Stimulated activated naive B cell treated with anti-CD40 and anti-IgM and Interleukin-4, amounts not matched to agents 10 μg/mL and 1 μg/mL and 100 μg/mL, for 72 hours (primary cell): ENCODE measurements at places on chromosomes 5 and 9.

DNA sequence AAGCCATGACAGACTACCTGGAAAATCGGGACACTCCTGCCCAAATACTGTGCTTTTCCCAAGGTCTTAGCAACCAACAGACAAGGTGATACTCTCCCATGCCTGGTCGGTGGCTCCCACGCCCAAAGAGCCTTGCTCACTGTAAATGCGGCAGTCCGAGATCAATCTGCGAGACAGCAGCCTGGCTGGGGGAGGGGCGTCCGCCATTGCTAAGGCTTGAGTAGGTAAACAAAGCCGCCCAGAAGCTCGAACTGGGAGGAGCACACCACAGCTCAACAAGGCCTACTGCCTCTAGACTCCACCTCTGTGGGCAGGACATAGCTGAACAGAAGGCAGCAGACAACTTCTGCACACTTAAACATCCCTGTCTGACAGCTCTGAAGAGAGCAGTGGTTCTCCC lies 272.1 kb upstream of the CCNG1 start:
- DNase-seq = no peak

- DNase-seq = no peak
Observed at GRCh38 chr9:34227445-34227844, 48.6 kb downstream of the UBAP1 start.

DNA sequence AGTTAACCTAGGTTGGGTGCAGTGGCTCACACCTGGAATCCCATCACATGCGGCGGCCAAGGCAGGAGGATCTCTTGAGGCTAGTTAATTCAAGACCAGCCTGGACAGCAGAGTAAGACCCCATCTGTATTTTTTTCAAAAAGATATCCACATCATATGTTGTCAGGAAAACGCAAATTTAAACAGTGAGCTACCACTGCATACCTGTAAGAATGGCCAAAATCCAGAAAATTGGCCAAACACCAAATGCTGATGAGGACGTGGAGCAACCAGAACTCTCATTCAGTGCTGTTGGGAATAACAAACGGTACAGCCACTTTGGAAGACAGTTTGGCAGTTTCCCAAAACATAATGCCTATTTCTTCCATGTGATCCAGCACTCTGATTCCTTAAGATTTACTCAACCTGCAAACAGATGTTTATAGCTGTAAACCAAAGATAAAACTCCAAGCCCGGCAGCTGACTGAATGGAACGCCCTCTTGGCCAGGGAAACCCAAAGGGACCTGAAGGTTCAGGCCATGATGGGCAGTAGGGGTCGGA lies 12.4 kb downstream of the CEL start:
- no peak for DNase-seq

DNA sequence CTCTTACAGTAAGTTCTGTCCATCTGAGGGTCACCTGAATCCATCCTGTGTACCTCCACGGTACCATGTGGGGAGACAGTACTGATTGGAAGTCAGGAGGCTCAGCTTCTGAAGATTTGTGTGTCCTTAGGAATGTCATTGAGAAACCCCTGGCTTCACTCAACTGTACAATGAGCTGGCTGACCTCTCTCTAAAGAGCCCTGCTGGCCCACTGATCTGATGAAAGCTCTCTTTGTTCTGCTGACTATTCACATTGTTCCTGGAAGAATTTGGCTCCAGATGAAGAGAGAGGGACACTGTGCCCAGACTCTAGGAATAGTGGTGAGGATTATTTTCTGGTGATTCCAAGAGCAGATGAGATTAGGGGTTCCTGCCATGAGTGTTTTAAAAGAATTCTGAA lies 141.2 kb downstream of the LURAP1L start:
- DNase-seq = no peak

DNA sequence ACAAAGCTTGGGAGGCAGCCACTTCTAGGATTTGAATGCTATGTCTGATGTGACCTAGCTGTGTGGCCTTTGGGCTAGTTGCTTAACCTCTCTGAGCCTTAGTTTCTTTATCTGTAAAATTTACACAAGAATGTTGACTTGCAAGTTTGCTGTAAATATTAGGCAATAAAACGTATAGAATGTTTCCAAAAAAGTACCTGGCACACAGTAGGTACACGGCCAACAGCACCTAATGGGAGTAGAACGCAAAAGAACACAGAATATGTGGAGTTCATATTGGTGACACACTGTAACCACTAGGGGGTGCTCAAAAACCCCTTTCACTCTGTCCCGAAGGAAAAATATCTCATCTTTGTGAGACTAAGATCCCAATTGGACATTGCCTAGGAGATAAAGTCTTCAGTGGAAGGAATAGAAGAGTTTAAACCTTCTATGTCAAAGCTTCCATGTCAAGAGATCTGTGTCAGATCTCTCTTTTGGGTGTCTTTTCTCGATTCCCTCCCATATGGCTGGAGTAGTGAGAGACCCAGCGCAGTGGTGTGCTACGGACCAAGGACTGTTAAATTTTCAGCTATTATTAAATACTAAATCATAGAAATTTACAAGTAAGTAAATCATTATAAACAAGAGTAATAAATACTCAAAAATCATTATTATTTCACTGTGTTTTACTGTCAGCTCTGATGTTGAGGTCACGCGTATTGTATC lies 145.4 kb upstream of the RAD23B start:
- DNase-seq = no peak

GRCh38 chr9:78989031-78989658 lies 582.6 kb upstream of the TLE4 start:
- no peak for DNase-seq

DNA sequence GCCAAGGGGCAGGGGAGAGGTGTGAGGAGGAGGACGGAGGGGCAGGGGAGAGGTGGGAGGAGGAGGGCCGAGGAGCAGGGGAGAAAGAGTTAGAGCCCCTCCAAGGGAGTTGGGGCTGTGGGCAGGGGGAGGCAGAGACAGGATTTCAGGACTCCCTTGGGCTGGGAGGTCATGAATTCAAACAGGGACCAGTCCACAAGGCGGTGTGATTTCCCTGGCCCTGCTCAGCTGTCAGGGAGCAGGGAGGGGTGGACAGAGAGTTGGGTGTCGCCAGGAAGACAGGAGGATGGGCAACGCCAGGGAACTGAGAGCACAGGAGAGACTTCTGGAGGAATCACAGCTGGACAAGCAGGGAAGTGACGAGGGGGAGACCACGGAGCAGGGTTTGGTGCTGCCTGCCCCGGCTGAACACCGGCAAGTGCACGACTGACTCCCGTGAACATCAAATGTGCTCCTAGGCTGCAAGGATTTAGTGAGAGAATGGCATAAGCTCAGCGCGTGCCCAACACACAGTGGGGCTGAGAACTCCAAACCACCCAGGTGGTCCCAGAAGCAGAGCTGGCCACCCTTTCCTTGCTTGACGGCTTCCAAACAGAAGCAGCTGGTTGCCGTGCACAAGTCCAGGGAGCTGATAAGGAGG lies 17.8 kb upstream of the OLFM1 start:
- DNase-seq = no peak

- DNase-seq = no peak
Observed at GRCh38 chr5:71587766-71588532, 809 bp downstream of the MCCC2 start.

- DNase-seq = no peak
Observed at GRCh38 chr5:150706776-150707390, 6.0 kb upstream of the RBM22 start.
